ENCODE measurements at places on chromosomes 4 and X.

DNA sequence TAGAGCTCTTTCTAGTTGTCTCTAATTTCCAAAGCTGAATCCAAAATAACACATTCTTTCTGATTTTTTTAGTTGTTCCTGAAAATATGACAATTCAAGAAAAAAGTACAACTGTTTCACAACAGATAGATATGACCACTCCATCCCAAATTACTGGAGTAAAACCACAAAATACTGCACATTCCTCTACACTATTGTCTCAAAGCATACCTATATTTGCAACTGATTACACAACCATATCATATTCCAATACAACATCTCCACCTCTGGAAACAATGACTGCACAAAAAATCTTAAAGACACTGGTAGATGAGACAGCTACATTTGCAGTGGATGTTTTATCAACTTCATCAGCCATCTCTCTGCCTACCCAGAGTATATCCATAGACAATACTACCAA lies 43.6 kb downstream of the ADGRG4 start:
- no peak for DNase-seq

- DNase-seq = no peak
Measured at GRCh38 chr4:29966386-29966785, 753.8 kb upstream of the PCDH7 start.

DNA sequence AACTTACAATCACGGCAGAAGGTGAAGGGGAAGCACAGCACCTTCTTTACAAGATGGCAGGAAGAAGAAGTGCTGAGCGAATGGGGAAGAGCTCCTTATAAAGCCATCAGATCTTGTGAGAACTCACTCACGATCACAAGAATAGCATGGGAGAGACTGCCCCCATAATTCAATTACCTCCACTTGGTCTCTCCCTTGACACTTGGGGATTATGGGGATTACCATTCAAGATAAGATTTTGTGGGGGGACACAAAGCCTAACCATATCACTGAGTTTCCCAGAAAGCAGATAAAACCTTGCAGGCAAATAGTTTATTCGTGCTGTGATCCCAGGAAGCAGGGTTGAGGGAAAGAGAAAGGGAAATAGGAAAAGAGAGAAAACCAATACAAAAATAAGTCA lies 69.0 kb upstream of the GYPA start:
- DNase-seq = no peak

DNA sequence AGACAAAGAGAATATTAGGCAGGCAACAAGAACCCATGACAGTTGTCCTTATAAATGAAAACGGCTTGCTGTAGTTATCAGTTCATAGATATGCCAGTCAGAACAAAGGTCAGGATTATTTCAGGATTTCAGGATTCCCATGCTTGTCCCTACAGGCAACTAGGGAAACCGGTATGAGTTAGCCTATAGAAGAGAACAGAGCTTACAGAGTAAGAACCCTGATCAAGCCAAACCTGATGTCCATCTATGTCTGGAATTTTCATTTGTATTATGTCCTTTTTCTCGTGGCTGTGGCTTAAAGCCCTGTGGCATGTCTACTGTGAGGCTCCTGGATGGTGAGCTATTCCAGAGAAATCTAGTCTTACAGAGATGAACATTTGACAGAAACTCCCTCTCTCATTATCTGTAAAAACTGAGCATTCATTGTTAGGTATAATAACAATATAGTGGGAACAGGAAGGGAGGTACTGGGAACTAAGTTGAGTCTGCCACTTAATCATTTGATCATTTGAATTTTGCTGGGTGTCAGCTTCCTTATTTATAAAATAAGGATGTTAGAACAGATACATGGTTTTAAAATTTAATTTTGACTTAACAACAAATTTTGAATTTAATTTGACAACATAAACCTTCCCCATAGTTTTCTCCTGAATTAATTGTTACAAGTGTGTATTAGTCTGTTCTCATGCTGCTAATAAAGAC lies 129.5 kb upstream of the KLF3 start:
- DNase-seq = no peak

DNA sequence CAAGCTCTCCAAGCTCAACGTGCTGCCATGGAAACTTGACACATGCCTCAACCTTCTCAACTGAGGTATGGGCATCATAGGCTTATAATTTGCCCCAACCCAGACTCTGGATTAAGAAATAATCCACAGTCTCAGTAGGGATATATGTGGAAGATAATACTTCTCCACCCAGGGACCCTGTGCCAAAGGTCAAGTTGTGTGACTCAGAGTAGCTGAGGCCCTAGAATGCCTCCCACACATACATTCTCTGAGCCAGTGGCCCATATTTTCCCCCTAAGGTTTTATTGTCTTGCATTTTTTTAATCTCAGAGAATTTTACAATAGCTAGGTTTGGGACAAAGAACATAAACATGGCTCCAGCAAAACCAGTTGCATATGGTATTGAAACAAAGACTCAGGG lies 283.1 kb downstream of the IDS start:
- no peak for DNase-seq
